ENCODE measurements at places on chromosomes 12 and 14.

GRCh38 chr14:74245292-74245691 is 6.0 kb downstream of the VSX2 start:
- no peak for DNase-seq

DNA sequence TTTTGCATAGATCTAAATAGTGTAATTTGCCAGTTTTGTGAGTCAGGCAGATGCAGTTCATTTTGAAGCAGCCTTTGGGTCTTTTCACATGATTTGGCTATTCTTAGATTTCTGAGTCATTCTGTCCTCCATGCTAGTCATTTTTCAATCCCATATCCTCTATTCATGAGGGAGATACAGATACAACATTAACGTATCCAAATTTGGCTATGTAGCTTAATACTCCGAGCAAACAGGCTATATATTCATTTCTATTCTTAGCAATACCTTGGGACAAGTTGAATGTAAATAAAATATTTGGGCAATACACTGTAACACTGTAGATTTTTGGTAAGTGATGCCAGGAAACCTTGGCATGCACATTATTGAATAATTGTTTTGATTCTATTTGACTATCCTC is 270.7 kb upstream of the PDE3A start:
- DNase-seq = no peak

- DNase-seq = no peak
These were observed 8.5 kb upstream of the KRT5 start for GRCh38 chr12:52528641-52529143.

- DNase-seq = no peak
These were observed 506.9 kb downstream of the FOXG1 start for GRCh38 chr14:29273513-29273912.

- DNase-seq = no peak
These were observed 13.2 kb upstream of the MDM2 start for GRCh38 chr12:68794653-68795251.

Measured in GDM1 (cell line).